Kidney (tissue), 22 donors: ENCODE measurements at places on chromosomes 7 and 10.
A peak's percentile ranks its signal among the peaks of the same experiment; 100 is the strongest.

- no peak for DNase-seq
These were observed 38.1 kb upstream of the GSDME start for GRCh38 chr7:24795407-24795767.

GRCh38 chr7:156065400-156065799, 253.1 kb upstream of the SHH start:
- no peak for DNase-seq

GRCh38 chr7:19106241-19107080, 11.0 kb downstream of the TWIST1 start:
- no peak for DNase-seq

DNA sequence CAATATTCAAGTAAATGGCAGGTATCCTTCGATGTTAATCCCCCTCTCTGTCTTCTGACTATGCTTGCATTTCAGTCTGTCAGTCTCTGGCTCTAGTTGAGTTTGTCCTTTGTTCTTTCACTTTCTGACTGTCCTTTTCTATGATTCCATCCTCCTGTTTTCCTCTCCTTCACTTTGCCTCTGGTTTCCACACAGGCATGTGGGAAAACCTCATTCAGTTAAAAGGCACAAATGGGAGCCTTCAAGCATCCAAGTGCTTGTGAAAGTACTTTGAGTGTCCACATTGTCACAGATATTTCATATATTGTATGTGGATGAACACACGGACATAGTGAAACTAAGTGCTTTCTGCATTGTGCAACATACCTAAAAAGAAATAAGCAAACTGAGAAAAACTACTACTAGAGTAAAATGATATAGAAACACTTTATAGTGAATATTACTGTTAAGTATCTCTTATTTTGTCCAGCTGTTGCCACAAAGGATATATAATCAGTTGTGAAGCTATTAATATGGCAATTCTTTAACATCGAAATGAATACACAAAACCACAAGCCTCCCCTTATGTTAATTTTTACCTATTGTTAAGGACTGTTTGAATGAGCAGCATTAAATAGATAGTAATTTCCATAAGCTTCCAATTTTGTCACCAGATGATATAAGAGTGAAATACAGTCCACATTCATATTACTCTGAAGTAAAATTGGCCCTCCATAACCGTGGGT, 71.7 kb downstream of the NRBF2 start:
- DNase-seq: no peak

DNA sequence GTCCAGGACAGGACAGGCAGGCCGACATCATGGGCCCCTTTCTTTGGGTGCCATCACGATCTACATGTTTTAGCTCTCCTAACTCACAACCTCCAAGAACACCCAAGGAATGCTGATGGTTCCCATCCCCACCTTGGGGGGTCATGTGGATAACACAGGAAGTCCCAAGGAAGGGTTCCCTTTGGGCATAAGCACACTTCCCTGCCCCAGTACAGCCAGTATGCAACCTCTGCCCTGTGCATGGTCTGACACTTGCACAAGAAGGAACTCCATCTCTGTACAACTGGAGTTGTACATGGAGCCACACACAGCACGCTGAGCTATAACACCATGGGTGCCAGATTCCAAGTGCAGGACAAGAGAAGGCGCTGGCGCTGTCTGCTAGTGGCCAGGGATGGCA, 11.0 kb downstream of the MAT1A start:
- DNase-seq: no peak

GRCh38 chr7:150855476-150856302, 3.4 kb downstream of the AOC1 start:
- no peak for DNase-seq

DNA sequence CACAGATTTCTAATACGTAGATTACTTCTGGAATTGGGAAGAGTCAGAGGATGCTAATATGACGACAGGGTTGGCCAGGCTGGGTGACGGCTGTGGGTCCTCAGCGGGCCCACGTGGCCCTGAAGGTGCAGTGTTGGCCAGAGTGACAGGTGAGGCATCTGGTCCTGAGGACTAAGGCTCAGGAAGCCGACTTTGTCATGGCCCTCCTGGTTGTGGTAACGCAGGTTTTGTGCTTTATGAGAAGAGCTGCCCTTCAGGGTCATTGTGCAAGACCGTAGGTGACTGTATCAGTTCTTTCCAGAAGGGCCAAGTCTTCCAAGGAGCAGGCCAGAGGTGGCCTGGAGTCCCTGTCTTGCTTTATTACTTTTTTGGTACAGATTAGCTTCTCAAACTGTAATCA, 2.5 kb downstream of the EIF3B start:
- no peak for DNase-seq

DNA sequence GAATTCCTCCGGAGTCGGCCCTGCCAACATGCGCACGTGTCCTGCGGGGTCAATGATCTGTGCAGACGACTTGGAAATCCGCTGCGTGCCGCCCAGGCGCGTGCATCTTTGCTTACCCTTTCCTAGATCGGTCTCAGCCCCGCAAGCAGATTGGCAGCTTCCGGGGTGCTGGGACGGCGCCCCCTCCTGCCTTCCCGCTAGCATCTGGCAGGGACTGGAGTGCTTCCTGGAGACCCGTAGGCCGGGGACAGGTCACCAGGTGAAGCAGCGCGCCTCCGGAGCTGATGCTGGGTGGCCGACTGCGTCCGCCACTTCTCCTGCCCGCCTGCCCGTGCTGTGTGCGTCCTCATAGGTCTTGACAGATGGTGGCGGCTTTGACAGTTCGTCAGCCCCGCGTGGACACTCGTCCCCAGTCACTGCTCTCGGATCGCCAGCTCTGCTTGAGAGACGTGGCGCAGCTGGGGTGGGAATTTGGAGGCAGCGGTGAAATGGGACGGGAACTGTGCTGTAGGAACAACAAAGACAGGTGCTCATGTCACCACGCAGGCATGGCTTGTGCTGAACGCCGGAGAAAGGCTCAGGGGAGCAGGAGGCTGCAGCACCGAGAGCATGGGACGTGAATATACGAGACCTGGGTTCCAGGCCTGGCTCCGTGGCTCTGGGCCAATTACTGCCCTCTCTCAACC, 21.9 kb upstream of the KCNK18 start:
- no peak for DNase-seq

GRCh38 chr10:12679636-12680035, 321.9 kb downstream of the CCDC3 start:
- no peak for DNase-seq

DNA sequence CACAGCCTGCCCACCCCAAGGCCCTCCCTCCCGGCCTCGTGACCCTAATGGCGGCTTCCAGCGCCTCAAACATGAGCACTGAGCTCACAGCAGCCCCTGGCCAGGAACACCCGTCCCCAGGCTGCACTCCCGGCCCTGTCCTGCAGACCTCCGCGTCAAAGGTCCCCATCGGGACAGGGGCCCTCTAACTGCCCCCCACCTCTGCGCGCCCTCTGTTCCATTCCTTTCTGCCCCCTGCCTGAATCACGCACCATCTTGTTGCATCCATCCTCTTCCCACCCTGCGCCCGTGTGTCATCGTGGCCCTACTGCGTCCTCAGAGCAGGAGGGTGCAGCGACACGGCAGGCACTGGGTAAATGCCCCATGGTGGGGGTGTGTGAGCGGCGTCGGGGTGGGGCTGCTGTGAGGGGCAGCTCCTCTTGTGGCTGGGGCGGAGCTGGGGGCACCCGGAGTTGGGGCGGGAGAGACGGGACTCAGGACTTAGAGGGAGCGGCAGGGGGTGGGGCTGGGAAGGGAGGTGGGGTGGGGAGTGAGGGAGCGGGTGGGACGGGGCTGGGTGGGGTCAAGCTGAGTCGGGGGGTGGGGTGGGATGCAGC, 13.4 kb downstream of the SLC29A4 start:
- DNase-seq: no peak

GRCh38 chr7:2982831-2983230, 60.8 kb downstream of the CARD11 start:
- no peak for DNase-seq

- peak; percentile 64 for DNase-seq
These were observed 18.2 kb downstream of the PODXL start for GRCh38 chr7:131538071-131538812.

DNA sequence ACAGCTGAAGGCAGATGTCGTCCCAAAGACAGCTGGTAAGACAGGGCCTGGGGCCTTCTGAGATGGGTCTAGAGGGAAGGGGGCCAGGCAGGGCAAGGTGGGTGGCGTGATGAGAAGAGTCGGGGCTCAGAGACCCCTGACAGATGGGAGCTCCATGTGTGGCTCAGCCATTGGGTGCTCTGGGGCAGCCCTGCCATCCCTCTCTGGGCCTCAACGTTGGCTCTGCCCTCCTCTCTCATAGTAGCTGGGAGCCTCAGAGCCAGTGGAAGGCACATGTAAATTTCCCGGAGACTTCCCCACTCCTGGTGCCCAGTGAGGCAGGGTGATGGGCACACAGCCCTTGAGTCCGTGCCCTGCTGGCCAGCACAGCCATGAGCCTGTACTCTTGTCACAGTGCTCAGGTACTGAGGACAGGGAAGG, 1.8 kb downstream of the PPIF start:
- no peak for DNase-seq

DNA sequence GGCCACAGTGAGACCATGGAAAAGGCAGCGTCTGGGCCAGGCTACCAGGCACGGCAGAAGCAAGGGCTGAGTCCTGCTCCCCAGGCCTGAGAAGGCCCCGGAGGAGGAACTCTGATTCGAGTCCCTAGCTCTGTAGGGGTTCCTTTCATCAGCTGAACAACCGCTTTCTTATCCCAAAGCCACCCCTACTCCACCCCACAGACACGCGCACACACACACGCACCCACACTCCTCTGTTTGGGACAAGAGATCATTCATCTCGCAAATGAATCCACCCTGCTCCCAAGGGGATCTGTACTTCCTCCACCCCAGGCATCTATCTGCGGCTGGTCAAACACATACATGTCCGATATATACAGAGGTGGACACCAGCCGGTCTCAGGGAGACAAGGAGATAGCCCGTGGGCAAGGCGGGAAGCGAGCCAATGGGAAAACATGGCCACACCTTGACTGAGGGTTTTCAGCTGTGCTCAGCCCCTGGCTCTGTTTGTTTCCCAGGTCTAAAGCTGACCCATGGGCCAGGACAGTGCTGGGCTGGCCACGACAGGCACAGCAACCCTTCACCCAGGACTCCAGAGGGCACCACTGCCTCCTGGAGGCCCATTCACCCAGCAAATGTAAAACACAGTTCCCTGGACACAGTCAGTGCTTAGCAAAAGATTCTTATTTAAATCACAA, 7.3 kb downstream of the ZCCHC24 start:
- DNase-seq: no peak

DNA sequence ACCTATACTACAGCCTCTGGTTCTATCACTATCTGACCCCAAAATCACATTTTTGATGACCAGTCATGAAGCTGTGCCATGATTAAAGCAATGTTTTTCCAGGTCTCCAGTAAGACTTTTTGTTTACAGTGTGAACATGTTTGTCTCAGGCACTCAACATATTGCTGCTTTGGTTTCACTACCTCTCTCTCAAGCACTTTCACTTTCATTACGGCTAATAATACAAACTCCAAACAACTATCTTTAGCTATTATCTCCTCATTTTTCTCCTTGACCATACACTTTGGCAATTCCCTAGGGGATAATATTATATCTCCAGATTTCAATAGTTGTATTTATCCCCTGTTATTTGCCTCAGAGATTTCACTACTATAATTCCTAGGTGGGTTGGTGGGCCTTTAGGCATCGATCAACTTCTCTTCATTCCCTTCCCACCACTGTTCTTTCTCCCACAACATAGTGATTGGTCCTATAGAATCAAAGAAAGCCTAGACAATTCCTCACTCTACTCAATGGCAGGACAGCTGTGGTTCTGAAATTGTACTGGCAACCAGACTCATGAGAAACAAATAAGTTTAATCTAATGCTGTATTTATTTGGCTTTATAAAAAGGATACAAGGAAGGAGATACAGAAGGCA, 261.4 kb upstream of the ZWINT start:
- no peak for DNase-seq

DNA sequence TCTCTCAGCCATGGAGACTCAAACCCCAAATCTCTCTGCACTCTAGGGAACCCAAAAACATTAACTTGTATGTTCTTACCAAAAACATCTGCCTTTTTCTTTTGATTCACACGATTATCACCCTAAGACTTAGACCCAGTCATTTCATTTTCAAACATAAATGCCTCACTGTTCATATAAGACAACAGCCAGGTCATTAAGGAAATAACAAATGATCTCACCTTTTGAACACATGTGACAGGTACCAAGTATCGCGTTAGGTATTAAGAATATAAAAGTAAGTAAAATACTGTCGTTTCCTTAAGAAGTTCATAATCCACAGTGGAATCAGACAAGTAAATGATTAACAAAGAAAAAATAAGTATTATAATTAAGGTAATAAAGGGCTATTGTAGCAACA, 8.8 kb downstream of the TM9SF3 start:
- DNase-seq: no peak

- DNase-seq: no peak
These were observed 54.5 kb downstream of the CAV1 start for GRCh38 chr7:116579322-116579721.

DNA sequence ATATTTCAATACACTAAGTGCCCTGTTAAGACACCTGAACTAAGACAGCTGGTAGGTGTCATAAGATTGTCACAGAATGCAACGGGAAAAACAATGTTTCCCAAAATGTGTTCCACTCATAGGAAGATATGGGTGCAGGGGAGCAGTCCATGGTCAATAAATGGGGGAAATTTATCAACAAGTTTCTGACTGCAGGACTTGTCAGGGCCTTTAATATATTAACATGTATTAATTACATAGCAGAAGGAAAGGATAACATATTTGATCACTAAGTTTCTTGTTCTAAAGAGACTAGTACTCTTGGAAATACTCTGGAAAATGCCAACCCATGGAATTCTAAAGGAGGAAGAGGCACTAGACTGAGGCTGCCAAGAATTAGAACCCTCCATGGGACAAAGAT, 6.7 kb downstream of the RBP3 start:
- no peak for DNase-seq

DNA sequence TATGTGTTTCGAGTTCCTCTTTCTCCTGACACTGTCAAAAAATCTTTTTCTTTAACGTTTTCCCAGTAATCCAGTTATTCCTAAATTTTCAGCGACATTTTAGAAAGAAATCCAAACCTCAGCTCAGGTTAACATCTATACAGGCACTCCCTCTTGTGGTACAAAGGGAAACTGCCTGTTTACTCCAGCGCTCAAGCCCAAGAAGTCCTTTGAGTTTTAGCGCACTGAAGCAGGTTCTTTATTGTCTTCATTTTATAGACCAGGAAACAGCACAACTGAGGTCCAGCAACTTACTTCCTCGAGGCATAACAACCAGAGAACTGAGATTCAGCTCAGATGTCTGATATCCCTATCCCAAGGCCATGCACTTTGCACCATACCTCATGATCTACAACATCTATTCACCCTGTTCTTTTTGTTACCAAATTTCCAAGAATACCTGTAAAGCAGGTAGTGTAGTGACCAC, 287.2 kb upstream of the MKLN1 start:
- DNase-seq: peak; percentile 78

GRCh38 chr10:129448539-129448938, 18.5 kb upstream of the MGMT start:
- DNase-seq: no peak
